T-helper 2 cell treated with Interferon-gamma antibody and Interleukin-4, amounts not matched to agents 5 μg/mL and 100 μg/mL, for 36 hours (primary cell): ENCODE measurements at places on chromosomes 5 and 9.
A peak's percentile ranks its signal among the peaks of the same experiment; 100 is the strongest.

- peaks cover 13% of the 10 kb centered on the region for H3K27me3 ChIP-seq
- no peaks in the 10 kb centered on the region for H3K36me3 ChIP-seq
- H3K27ac ChIP-seq: no peak overlapping the region
- no peak overlapping the region for H3K4me3 ChIP-seq
- peaks cover 4% of the 10 kb centered on the region for H3K4me1 ChIP-seq
- no peak for DNase-seq
Observed at GRCh38 chr5:133854554-133854953, 113.9 kb downstream of the C5orf15 start.

DNA sequence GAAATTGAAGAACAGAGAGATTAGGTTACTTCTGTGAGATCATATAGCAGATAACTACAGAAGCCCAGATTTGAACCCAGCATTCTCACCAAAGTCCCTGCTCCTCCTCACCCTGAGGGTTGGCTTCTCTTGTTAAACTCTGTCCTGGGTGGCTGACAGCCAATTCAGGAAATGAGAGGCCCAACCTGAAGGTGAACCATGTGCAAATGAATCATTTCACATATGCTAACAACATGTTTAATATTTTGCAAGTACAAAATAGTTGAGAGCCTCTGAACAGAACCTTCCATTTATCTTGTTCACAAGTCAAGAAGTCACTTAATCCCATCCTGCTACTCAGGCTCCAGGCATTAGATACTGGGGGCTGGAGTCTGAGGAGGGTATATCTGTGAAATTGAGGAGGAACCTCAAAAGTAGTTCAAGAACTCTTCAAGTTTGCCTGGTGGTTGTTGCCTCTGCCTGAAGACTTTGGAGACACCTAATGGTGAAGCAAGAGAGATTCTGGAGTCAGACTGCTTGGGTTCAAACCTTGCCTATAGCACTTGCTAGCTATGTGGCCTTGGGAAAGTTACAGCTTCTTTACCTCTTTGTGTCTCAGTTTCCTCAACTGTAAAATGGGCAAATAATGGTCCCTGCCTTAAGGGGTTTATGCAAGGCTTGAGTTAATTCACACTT lies 564.0 kb downstream of the PSAT1 start:
- no peak for DNase-seq
- H3K27ac ChIP-seq: no peak overlapping the region
- no peaks in the 10 kb centered on the region for H3K36me3 ChIP-seq
- H3K4me3 ChIP-seq: no peak overlapping the region

GRCh38 chr5:470961-471749 lies 28.2 kb downstream of the EXOC3 start:
- H3K27me3 ChIP-seq: peaks cover 9% of the 10 kb centered on the region
- peaks cover 23% of the 10 kb centered on the region for H3K36me3 ChIP-seq
- peak overlapping the region; percentile 79 for H3K27ac ChIP-seq
- H3K4me3 ChIP-seq: peak overlapping the region; percentile 85
- peaks cover 14% of the 10 kb centered on the region for H3K4me1 ChIP-seq

- H3K4me1 ChIP-seq: peaks cover 29% of the 10 kb centered on the region
- no peak overlapping the region for H3K27ac ChIP-seq
- no peaks in the 10 kb centered on the region for H3K36me3 ChIP-seq
- no peak overlapping the region for H3K4me3 ChIP-seq
- DNase-seq: no peak
- peaks cover 6% of the 10 kb centered on the region for H3K27me3 ChIP-seq
Observed at GRCh38 chr9:90002397-90003271, 397.8 kb downstream of the GADD45G start.

- H3K36me3 ChIP-seq: no peaks in the 10 kb centered on the region
- H3K4me3 ChIP-seq: no peak overlapping the region
- no peaks in the 10 kb centered on the region for H3K27me3 ChIP-seq
- no peak for DNase-seq
- no peak overlapping the region for H3K27ac ChIP-seq
- H3K4me1 ChIP-seq: no peaks in the 10 kb centered on the region
Observed at GRCh38 chr9:76289042-76289441, 105.2 kb downstream of the RFK start.

GRCh38 chr9:124452841-124453585 lies 2.8 kb downstream of the ADGRD2 start:
- H3K27me3 ChIP-seq: peaks cover 28% of the 10 kb centered on the region
- H3K27ac ChIP-seq: no peak overlapping the region
- H3K4me1 ChIP-seq: no peaks in the 10 kb centered on the region
- no peak overlapping the region for H3K4me3 ChIP-seq
- H3K36me3 ChIP-seq: no peaks in the 10 kb centered on the region

- no peaks in the 10 kb centered on the region for H3K4me1 ChIP-seq
- no peak overlapping the region for H3K4me3 ChIP-seq
- no peak overlapping the region for H3K27ac ChIP-seq
- H3K36me3 ChIP-seq: no peaks in the 10 kb centered on the region
- H3K27me3 ChIP-seq: no peaks in the 10 kb centered on the region
Observed at GRCh38 chr9:124694414-124695279, 76.5 kb downstream of the NR6A1 start.

GRCh38 chr5:79821-80220 lies 12.1 kb upstream of the PLEKHG4B start:
- DNase-seq: no peak
- H3K4me3 ChIP-seq: no peak overlapping the region
- no peaks in the 10 kb centered on the region for H3K4me1 ChIP-seq
- H3K27ac ChIP-seq: no peak overlapping the region
- H3K36me3 ChIP-seq: no peaks in the 10 kb centered on the region

DNA sequence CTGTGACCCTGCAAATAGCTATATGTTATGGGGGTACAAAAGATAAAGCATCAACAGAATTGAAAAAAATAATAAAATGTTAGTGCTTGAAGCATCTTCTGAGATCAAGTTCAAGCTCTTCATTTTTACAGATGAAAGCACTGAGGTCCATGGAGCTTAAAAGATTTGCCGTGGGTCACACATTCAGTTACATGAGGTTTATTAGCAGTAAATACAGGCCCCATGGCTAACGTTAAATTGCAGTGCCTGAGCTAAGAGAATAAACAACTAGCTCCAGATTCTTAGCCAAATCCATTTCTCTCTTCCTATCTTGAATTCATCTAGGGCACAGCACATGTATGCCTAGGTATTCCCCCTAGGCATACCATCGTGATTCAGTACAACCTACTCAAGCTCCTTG lies 2052.7 kb upstream of the C9orf72 start:
- no peaks in the 10 kb centered on the region for H3K27me3 ChIP-seq
- H3K4me1 ChIP-seq: no peaks in the 10 kb centered on the region
- no peaks in the 10 kb centered on the region for H3K36me3 ChIP-seq
- H3K27ac ChIP-seq: no peak overlapping the region
- no peak for DNase-seq

DNA sequence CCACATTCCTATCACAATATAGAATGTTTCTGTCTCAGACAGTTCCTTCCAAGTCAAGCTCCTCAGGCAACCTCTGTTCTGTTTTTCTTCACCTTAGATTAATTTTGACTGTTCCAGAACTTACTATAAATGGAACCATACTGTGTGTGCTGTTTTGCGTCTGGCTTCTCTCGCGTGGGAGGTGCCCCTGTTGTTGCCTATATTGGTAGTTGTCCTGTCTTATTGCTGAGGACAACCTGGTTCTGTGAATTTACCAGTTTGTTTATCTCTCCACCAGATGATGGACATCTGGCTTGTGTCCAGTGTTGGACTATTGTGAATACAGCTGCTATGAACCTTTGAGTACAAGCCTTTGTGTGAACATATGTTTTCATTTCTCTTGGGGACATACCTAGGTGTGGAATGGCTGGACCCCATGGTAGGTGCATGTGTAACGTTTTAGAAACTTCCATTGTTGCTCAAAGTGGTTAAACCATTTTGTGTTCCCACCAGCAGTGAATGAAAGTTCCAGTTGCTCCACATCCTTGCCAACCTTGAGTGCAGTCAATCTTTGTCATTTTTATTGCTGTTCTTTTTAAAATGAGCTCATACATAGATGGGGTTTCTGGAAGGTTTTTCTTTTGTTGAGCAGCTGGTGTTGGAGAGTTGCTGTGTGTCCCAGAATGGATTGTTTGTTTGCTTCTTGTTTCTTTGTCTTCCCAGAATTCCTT lies 18.1 kb downstream of the HMCN2 start:
- no peak overlapping the region for H3K27ac ChIP-seq
- peaks cover 3% of the 10 kb centered on the region for H3K27me3 ChIP-seq
- no peaks in the 10 kb centered on the region for H3K4me1 ChIP-seq
- H3K36me3 ChIP-seq: no peaks in the 10 kb centered on the region
- no peak overlapping the region for H3K4me3 ChIP-seq

DNA sequence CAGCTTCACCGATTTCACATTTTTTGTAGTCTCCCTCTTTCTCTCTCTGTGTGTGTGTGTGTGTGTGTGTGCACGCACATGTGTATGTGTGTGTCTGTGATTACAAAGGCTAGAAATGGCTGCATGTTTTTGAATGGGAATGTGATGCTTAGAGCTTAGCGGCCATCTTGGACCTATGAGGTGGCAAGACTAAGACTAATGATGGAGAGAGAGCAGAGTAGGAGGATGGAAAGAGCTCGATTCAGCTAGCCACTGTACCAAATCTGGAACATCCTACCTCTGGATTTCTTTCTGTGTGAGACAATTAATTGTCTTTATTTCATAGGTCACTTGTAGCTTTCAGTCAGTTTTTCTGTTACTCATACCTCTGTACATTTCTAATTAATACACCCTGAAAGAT lies 205.1 kb downstream of the PCSK1 start:
- H3K4me1 ChIP-seq: no peaks in the 10 kb centered on the region
- H3K36me3 ChIP-seq: no peaks in the 10 kb centered on the region
- H3K27ac ChIP-seq: no peak overlapping the region
- H3K27me3 ChIP-seq: peaks cover 2% of the 10 kb centered on the region

GRCh38 chr9:74771262-74771585 lies 116.5 kb downstream of the TRPM6 start:
- no peak overlapping the region for H3K4me3 ChIP-seq
- peaks cover 13% of the 10 kb centered on the region for H3K4me1 ChIP-seq
- H3K27ac ChIP-seq: no peak overlapping the region

DNA sequence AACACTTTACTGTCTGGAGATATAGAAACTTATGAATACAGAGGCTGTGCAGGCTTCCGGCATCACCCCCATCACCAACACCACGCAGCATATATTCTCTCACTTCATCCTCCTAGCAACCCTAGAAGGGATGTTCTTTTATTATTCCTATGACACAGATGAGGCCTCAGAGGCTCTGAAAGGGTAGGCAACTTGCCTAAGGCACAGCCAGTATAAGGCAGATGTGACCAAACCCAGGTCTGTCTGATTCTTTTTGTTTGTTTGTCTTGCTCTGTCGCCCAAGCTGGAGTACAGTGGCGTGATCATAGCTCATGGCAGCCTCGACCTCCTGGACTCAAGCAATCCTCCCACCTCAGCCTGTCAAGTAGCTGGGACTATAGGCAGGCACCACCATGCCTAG lies 22.8 kb upstream of the CORO2A start:
- peaks cover 2% of the 10 kb centered on the region for H3K4me1 ChIP-seq
- H3K4me3 ChIP-seq: no peak overlapping the region
- H3K27ac ChIP-seq: no peak overlapping the region
- H3K36me3 ChIP-seq: no peaks in the 10 kb centered on the region

- peak overlapping the region; percentile 56 for H3K4me3 ChIP-seq
- no peaks in the 10 kb centered on the region for H3K36me3 ChIP-seq
- H3K27me3 ChIP-seq: peaks cover 8% of the 10 kb centered on the region
- H3K27ac ChIP-seq: peak overlapping the region; percentile 78
- peak; percentile 48 for DNase-seq
- peaks cover 27% of the 10 kb centered on the region for H3K4me1 ChIP-seq
Observed at GRCh38 chr9:137000177-137000930, 4.0 kb upstream of the CLIC3 start.

DNA sequence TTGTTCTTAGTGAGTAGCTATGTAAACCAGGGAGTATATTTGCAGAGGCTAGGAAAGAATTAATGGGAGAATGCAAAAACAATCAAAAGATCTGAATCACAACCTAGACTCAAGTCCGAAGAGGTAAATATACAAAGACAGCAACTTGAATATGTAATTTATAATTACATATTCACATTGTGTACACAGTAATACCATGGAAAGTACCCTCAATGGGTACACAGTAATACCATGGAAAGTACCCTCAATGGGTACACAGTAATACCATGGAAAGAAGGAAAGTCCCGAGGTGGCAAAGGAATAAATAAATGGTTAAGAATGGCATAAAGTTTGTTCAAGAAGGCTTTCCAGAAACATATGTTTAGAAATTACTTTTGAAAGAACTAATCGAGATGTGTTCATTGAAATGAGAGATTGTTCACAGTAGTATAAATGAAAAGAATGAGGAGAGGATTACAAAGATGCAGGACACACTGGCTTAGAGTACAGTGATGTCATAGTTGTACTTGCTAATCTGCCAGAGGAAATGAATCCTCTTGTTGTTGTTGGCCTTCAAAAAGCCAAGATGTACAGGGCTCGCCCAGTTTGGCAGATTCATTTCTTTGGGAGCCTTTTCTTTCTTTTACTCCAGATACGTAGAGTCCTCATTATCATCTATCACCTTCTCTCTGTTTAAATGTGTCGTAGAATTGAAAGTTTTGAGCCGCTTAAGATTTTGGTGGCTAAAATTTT lies 116.0 kb downstream of the UNC13B start:
- H3K4me3 ChIP-seq: no peak overlapping the region
- no peaks in the 10 kb centered on the region for H3K36me3 ChIP-seq
- no peak overlapping the region for H3K27ac ChIP-seq
- H3K4me1 ChIP-seq: peaks cover 5% of the 10 kb centered on the region

- no peaks in the 10 kb centered on the region for H3K27me3 ChIP-seq
- no peak for DNase-seq
- no peak overlapping the region for H3K27ac ChIP-seq
Observed at GRCh38 chr5:176383961-176384360, 4.4 kb downstream of the NOP16 start.
